ENCODE measurements at places on chromosomes 12 and 14.

GRCh38 chr12:2119266-2119665 lies 66.5 kb downstream of the CACNA1C start:
- no peak for DNase-seq

DNA sequence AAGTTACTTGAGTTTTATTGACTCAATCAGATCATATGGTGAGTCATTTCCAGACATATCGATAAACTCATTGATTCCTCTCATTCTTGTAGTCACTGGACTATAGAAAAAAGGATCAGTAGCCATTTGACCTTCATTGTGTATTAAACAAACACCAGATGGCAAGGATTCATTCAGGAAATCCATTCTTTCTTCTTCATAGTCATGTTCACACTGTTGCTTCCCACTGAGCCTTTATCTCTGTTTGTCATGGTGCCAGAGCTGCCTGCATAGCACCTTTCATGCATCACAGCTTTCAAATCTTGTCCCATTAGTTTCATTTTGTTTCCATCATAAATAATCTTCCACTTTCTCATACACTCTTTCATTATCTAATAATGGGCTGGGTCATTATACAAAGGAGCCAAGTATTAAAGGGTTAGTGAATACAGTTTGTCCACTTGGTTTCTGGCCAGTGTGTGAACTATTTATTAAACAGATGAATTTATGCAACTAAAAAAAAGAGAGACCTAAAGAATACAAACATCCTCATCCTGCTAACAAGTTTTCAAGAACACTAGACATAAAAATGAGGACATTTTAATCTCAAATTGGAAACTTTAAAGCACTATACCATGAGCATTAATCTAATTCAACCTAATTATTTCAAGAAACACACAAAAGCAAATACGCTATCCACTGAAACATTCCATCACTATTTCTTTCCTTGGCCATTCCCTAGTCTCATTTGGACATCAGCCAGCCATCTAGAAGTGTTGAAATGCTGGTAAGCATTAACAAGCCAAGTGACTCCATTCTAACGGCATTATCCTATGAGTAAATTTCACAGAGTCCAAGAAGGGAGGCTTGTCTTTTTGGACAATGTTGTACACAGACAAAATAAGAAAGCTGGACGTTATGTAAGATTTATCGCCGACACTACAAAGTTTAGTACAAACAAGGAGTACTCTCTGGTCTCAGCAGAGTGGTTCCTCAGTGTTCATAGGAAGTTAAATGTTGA lies 476.5 kb downstream of the FOXG1 start:
- DNase-seq, result no peak

DNA sequence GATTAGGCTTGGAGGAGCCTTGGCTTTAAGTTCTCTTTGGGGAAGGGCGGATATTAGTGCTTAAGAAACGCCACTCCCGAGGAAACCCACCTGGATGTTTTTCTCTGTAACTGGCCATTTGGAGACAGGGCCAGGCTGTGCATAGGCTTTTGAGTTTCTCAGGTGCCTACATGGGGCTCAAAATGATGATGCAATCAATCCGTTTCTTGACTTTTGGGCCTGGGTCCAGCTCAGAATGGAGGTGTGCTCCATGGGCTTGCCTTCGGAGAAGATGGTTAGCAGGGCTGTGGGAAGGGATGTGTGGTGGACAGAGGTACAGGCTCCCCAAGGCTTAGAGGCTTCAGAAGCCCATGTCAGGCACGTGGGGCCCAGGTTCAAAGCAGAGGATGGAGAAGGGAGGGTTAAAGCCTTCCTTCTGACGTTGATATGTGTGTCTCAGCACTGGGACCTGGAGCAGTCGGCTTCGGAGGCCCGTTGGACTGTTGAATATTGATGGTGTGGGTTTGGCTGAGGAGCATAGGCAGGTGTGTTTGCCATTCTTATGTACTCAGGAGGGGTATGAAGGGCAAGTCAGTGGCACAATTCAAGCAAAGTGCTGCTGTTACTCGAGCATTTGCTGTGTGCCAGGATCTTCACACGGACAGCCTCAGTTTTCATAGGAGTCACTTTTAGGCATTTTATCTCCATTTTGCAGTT lies 82.8 kb downstream of the SLC25A47 start:
- no peak for DNase-seq

GRCh38 chr14:69226736-69227135 lies 33.2 kb upstream of the GALNT16 start:
- no peak for DNase-seq

- DNase-seq, result no peak
Observed at GRCh38 chr14:86999036-86999435, 993.9 kb downstream of the GALC start.

All from stimulated activated CD8-positive, alpha-beta memory T cell treated with anti-CD3 and anti-CD28 coated beads, Interleukin-2, amount 100 ng/mL, for 1 hour (primary cell).